ENCODE measurements at places on chromosomes 5 and 9.
A peak's percentile ranks its signal among the peaks of the same experiment; 100 is the strongest.

- DNase-seq, result no peak
These were observed 2.0 kb upstream of the SPATA31E1 start for GRCh38 chr9:87880683-87881082.

DNA sequence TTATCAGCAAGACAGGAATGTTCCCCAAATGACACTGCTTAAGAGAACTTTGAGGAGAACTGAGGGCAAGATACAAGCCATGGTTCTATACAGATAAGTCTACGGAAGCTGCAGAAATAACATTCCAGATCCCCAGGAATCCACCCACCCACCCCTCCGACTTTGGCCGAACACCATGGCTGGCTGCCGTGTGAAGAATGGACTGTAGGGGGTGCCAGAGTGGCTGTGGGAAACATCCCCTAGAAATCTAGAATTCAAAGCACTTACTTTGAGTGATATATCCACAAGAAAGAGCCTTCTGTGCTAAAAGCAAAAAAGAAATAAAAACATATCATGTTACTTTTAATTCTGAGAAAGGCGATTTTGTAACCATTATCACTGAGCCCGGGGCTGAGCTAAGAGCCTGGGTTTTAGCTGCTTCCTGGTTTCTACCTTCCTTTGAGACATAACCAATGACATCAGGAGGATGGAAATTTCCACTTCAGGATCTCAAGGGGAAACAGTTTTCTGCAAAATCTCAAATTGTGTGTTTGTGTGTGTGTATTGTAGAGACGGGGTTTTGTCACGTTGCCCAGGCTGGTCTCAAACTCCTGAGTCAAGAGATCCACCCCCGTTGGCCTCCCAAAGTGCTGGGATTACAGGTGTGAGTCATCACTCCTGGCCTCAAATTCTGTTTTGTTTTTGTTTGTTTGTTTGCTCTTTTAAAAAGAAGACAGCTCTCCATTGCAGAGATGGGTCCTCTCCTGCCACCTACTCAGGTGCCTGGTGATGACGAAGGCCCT is 36.4 kb downstream of the GGTA1 start:
- DNase-seq, result no peak

- no peak for DNase-seq
These were observed 18.6 kb downstream of the RALGDS start for GRCh38 chr9:133102190-133103021.

- DNase-seq, result no peak
These were observed 51.2 kb downstream of the MAN2A1 start for GRCh38 chr5:109740966-109741365.

DNA sequence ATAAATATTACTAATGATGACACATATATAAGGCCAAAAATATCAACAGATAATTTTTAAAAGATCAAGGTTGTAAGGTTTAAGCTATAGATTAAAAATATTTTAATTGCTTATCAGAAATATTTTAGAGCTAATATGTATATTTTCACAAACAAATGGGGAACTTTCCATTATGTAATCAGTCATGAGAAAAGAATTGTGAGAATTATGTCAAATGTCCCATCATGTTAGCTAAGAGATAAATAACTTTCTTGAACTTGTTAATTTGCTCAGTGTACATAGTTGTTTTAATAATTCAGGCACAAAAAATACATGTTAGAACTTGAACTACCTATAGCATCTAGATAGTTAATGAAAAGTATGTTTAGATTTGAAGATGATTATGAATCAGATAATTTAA is 67.7 kb downstream of the SYK start:
- DNase-seq, result no peak

DNA sequence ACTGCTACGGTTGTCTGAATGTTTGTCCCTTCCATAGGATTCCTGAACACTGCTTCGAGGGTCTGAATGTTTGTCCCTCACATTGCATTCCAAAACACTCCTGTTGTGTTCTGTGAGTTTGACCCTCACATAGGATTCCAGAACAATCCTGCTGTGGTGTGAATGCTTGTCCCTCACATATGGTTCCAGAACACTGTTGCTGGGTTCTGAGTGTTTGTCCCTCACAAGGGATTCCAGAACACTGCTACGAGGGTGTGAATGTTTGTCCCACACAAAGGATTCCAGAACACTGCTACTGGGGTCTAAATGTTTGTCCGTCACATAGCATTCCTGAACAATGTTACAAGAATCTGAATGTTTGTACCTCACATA is 201.2 kb downstream of the FOXD4L6 start:
- DNase-seq, result no peak

DNA sequence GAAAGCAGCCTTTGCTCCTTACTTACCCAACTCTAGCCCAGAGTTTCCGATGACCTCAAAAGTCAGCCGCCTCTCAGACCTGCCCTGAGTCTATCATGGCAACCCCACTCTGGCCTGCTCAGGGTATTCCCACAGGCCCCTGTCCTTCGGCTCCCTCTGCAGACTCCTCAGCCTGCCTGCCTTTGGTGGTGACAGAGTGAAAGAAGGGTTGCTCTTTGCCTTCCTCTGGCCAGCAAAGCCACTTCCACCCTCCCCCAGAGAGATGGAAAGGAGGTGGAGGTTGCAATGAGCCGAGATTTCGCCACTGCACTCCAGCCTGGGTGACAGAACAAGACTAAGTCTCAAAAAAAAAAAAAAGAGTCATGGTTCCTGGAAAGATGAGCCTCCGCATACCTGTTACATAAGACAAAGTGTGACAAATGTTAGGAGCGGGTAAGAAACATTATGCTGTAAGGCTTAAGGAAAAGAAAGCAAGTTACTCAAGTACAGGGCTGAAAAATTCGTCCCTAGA is 2.3 kb upstream of the SMIM33 start:
- DNase-seq, result no peak

DNA sequence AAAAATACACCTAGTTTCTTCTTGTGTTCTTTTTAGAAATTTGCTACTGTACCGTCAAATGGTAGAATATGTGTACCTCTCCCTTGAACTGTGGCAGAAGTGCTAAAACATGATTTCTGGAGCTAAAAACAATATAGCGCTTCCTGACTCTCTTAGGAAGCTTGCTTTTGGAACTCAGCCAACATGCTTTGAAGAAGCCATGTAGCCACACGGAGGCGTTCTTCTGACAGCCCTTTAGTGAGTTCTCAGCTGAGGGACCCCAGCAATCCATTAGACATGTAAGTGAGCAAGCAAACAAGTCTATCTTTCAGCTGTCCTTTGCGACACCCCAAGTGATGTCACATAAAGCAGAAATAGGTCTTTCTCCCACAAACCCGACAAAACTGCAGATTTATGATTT is 917.0 kb downstream of the CDH9 start:
- DNase-seq, result no peak

- DNase-seq, result no peak
These were observed 160.2 kb downstream of the DENND1A start for GRCh38 chr9:123769719-123770118.

DNA sequence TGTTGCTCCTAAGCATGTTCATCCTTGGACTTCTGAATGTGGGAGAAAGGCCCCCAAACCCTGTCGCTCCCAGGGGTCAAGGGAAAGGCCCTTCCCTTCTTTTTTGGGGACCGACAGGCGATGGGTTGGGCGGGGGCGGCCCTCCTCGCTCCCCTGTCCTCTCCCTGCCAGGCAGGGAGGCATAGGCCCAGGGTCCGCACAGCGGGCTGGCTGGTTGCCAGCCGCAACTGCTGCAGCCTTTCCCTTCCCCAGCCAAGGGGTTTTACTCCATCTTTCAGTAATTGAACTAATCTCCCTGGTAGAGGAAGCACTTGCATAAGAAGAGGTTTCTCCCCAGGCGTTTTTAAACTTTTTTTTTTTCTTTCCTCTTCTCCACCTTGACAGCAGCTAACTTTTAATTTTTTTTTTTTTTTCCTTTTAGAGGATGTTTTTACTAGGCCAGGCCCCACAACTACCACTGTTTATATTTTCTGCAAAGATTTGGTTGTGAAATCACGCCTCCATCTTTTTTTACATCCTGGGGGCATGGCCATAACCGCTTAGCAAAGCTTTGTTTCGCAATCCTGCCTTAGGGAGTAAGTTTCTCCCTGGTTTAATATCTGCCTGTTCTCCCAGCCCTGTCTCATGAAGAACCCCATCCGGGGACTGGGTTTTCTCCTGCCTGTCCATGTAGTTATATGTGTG is 216.9 kb upstream of the ZNF608 start:
- DNase-seq, result no peak

GRCh38 chr9:90611568-90611967 is 31.1 kb downstream of the DIRAS2 start:
- DNase-seq, result no peak

- no peak for DNase-seq
These were observed 199.2 kb upstream of the KLF4 start for GRCh38 chr9:107688728-107689127.

GRCh38 chr5:158079097-158079496 is 220.2 kb upstream of the CLINT1 start:
- no peak for DNase-seq

DNA sequence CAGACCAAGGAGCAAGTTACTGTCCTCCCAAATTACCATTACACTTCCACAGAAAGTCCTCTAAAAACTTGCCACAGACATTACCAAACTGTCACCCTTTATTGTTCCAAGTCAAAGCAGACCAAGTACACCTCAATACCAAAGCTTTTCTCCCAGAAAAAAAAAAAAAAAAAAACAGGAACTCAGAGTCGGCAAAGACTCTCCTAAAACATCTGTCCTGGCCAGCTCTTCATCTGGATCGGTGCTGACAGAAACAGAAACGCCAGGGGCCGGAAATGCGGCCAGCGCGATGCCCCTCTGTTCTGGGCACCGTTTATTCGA is 718 bp downstream of the DEPDC1B start:
- no peak for DNase-seq

DNA sequence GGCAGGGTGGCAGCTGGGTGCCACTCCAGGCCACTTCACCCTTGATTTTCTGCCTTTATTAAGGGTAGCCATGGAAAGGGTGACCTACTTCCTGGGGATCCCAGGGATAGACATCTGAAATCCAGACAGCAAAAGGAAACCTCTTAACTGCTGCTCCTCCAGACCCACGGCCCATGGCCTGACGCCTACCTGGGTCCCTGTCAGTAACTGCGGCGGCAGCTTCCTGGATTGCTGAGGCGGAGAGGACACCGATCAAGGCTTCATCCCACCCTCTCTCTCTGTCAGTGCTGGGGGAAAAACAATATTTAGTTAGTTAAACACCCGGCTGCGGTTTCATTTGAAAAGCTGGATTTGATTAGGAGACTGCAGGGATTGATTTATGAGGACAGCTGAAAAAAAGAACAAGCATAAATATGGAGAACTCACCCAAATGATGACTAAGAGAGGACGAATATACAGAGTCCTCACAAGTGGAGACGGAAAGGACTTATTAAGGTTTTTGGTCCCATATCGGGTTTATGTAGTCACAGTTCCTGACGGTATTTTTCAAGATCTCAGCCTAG is 158.7 kb upstream of the KLF4 start:
- no peak for DNase-seq

GRCh38 chr9:136084063-136084944 is 10.8 kb downstream of the NACC2 start:
- no peak for DNase-seq

GRCh38 chr5:122415030-122415800 is 103.2 kb downstream of the SNCAIP start:
- peak; percentile 10 for DNase-seq

- DNase-seq, result no peak
These were observed 1262.2 kb downstream of the EFNA5 start for GRCh38 chr5:106408570-106408969.

- no peak for DNase-seq
These were observed 302.8 kb downstream of the EBF1 start for GRCh38 chr5:158796812-158797497.

DNA sequence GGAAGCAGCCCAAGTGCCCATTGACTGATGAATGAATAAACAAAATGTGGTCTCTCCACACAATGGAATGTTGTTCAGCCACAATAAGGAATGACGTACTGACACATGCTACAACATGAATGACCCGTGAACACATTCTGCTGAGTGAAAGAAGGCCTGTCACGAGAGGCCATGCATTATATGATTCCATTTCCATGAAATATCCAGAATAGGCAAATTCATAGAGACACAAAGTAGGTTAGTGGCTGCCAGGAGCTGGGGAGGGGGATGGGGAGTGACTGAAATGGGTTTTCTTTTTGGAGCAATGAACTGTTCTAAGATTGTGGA is 41.4 kb downstream of the BICD2 start:
- peak; percentile 71 for DNase-seq

DNA sequence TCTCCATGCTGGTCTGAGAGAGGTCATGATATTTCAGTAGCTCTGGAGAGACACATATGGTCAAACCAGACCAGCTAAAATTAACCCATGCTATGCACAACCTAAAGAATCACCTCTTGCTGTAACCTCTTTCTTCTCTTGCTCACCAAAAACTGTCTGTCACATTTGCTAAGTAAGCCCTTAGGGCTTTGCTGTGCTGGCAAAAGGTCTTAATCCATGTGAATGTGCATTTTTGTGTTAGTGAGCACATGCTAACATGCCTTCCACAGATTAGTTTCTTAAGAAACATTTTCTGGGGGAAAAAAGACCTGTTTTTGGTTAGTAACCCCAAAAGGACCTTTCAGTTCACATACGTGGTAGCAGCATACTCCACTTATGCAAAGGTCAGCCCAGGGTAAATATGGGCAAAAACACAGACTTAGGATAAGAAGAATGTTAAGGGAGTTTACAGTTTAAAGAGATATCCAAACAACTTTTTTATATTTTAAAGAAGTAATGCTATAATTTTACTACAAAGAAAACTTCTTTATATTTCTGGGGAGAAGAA is 124.2 kb upstream of the CCDC152 start:
- no peak for DNase-seq

DNA sequence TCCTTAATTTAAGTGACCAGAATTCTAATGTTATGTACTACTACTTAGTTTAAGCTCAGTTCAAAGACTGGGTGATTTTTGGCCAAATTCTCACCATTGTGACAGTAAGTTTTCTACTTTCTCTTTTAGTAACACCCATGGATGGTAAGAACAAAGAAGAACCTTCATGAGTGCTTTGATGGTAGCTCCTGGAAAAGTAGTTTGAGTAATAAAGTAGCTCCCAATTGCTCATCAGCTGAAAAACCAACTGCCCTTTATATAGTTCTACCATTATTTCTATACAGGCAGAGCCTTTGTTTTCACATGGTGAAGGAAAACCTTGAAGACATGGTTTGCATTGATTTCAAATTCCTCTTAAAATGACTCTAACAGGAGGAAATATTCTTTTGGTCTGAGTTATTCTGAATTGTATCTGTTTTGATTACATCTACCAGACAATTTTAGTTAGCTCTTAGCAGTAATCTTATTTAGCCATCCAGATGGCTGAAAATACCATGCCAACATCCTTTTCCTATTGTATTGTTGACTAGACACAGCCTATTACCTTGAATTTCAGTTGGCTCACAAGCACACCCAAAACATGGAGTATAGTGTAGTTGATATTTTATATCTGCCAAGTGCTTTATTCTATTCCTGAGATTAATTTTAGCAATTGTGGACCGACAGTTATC is 23.7 kb upstream of the STARD4 start:
- DNase-seq, result no peak

- peak; percentile 24 for DNase-seq
These were observed at the start of gene JADE2 for GRCh38 chr5:134524826-134525682. Gene JADE2, plus strand, starts transcription at chr5:134525670. Its CDS starts 10,188 bp downstream, at chr5:134535858.

- no peak for DNase-seq
These were observed 26.3 kb upstream of the GALNT10 start for GRCh38 chr5:154164249-154164581.

Measured in NCI-H526 treated with DMSO at 0.1 percent for 48 hours (cell line).